RKO (cell line): ENCODE measurements at places on chromosomes 16 and 17.

GRCh38 chr17:4525691-4526397 is 27.2 kb downstream of the SPNS2 start:
- DNase-seq, result no peak

- no peak for DNase-seq
Observed at GRCh38 chr16:46727630-46728029, 20.5 kb downstream of the MYLK3 start.

GRCh38 chr17:58447039-58447975 is 30.0 kb upstream of the RNF43 start:
- DNase-seq, result peak; percentile 84

DNA sequence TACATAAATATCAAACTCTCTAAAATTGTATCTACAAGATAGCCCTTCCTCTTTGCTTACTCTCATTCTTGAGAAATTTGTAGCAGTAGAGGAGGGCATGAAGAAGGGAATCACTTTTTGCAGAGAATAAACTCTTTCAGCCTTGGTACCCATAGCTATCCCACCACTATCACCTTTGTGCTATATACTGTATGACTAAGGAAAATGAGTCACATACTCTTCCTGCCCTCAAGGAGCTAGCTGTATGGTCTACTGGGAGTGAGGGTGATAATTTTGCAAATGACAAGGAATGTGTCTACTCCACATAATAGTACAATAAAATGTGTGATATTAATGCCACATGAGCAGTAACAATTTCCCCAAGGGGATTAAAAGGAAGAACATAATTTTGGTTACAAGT is 184.6 kb upstream of the WSB1 start:
- peak; percentile 12 for DNase-seq

- no peak for DNase-seq
Observed at GRCh38 chr17:27532269-27533263, 76.3 kb downstream of the KSR1 start.

DNA sequence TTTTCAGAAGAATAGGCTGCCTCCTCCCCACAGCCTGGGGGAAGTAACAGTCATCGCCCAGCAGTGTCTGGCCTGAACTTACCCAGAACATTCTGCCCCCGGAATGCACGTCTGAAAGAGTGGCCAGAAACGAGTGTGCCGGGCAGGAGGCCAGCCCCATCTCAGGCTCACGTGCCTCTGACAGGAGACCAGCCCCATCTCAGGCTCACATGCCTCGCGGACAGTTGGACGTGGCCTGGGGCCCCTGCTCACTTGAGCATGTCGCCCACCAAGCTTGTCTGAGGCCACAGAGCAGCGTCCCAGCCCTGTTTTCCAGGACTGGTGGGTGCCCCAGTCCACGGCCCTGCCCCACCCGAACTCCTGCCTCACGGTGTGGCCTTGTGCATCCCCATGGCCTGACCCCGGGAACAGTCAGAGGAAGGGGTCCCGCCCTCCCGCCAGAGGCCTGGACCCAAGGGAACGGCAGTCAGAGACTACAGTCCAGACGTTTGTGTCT is 16.3 kb upstream of the CDH15 start:
- no peak for DNase-seq

GRCh38 chr16:17168181-17168580 is 302.6 kb downstream of the XYLT1 start:
- no peak for DNase-seq

GRCh38 chr16:25838724-25839186 is 147.0 kb downstream of the HS3ST4 start:
- peak; percentile 80 for DNase-seq

GRCh38 chr17:48484850-48485249 is 46.0 kb downstream of the HOXB1 start:
- DNase-seq, result peak; percentile 18

DNA sequence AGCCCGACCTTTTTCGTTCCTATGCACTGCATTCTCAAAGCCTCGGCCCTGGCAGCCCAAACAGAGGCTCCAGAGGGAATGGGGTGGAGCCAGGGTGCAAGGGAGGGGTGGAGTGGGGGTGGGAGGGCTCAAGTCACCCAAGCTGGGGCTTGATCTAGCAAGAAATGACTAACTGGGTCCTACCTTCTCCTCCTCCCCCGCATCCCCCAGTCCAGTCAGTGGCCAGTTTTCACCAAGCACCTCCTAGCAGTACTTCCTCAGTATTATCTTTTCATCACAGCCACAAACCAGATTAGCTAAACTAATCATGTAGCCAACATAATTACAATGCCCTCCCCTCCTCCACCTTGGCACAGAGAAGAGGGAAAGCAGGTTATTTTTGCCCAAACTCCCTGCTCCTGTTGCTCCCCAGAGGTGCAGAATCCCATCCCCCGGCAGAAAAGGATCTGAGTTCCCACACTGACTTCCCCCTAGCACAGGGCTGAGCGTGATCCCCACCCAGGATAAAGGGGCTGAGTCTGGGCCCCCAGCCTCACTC is 2.2 kb downstream of the JUP start:
- peak; percentile 20 for DNase-seq

DNA sequence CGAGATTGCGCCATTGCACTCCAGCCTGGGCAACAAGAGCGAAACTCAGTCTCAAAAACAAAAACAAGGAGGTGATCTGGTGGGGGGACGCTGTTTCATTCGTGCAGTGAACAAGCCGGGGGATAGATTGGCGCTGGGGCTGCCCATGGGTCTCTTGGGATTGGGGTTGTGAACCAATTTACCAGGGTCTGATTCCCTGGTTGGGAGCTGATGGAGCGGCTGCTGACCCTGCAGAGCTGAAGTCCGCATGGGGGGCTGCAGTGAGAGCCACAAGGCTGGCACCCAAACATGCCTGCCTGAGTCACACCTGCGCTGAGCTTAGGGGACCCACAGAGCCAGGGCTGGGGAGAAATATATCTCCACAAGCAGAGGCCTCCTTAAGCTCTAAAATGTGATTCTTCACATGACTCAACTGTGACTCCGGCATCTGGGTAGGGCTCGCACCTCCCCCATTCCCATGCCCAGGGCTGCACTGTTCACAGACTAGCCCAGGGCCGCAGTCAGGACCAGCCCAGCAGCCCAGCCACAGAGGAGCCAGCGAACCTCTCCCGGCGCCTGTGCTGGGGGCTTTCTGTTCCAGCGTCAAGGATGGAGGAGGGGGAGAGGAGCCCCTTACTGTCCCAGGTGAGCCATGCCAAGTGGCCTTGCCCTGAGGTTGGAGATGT is 5.0 kb downstream of the TSPAN10 start:
- DNase-seq, result peak; percentile 50

DNA sequence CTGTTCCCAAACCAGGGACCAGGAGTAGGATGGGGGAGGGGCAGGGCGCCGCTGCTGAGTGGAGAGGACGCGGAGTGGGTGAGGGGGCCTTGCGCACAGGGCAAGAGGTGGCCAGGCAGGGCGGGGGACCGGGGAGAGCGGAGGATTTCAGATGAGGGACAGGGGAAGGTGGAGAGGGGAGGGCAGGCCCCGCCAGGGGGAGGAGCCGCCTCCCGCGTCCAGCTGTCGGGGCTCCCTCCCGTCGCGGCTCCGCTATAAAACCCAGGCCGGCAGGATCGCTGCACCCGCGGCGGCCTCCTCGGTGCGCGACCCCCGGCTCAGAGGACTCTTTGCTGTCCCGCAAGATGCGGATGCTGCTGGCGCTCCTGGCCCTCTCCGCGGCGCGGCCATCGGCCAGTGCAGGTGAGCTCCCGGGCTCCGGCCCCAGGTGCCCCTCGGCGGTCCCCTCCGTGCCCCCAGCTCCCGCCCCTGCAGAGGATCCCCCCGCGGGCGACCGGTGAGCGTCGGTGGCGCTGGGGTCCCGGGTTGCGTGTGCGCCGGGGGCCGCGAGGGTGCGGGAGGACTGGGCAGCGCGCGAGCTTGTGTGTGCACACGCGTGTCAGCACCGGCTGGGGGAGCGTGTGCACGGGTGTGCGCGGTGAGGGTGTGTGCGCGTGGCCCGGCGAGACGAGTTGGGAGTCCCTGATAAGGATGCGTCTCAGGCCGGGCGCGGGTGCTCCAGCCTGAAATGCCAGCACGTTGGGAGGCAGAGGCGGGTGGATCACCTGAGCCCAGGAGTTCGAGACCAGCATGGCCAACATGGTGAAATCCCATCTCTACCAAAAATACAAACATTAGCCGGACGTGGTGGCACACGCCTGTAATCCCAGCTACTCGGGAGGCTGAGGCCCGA is at the start of gene CA4:
Gene CA4, plus strand, starts transcription at position 283 of the 892 bp plus-strand sequence. Its CDS starts 62 bp downstream, at position 345.
- no peak for DNase-seq

- no peak for DNase-seq
Observed at GRCh38 chr17:55524440-55525220, 13.4 kb upstream of the SMIM36 start.
